Cardiac ventricle fibroblast (primary cell): ENCODE measurements at places on chromosomes 13 and 19. TPM values are rescaled to one million over a fixed set of nuclear protein-coding genes. Genes with fewer than 3 reads are reported as not detected.

Gene GPR180
- 4.1 and 4.7 TPM in 2 replicates for total RNA-seq

Gene SIAH3
- not detected in 2 replicates for total RNA-seq

Gene FSD1
- 0.69 and 4.2 TPM in 2 replicates for total RNA-seq

Gene STOML3
- not detected in 2 replicates for total RNA-seq

Gene PGLYRP2
- total RNA-seq = not detected in 2 replicates

Gene NCAN
- total RNA-seq = not detected in 2 replicates

Gene PPFIA3
- 1.9 and 3.9 TPM in 2 replicates for total RNA-seq

Gene MUC16
- not detected in 2 replicates for total RNA-seq

Gene IZUMO2
- not detected in 2 replicates for total RNA-seq

Gene ZNF737
- 7.5 and 8.6 TPM in 2 replicates for total RNA-seq

Gene LPAR6
- total RNA-seq = 9.5 and 10.0 TPM in 2 replicates

Gene RPL21
- total RNA-seq = 707 and 775 TPM in 2 replicates

Gene FGF22
- total RNA-seq = not detected in 2 replicates

Gene WDR62
- 0.24 and 0.69 TPM in 2 replicates for total RNA-seq

Gene RASGRP4
- total RNA-seq = not detected in 2 replicates

Gene ANO8
- 3.1 and 3.9 TPM in 2 replicates for total RNA-seq

Gene ZNF808
- 5.8 and 11.0 TPM in 2 replicates for total RNA-seq

Gene KIR3DL1
- total RNA-seq = not detected in 2 replicates

Gene PDS5B
- total RNA-seq = 23.7 and 26.0 TPM in 2 replicates

Gene ZNF846
- total RNA-seq = 12.7 and 16.9 TPM in 2 replicates

Gene ONECUT3
- not detected in 2 replicates for total RNA-seq

Gene POMP
- 86.3 and 89.7 TPM in 2 replicates for total RNA-seq

Gene ZNF568
- 4.8 and 9.8 TPM in 2 replicates for total RNA-seq

Gene SMIM24
- total RNA-seq = not detected in 2 replicates

Gene ALOX5AP
- total RNA-seq = 0.25 and 1.1 TPM in 2 replicates

Gene TMEM59L
- total RNA-seq = 5.4 and 6.2 TPM in 2 replicates

Gene CLEC4G
- not detected in 2 replicates for total RNA-seq

Gene RGL3
- total RNA-seq = 1.7 and 3.4 TPM in 2 replicates

Gene BEST2
- not detected in 2 replicates for total RNA-seq

Gene CRX
- not detected in 2 replicates for total RNA-seq

Gene CGB3
- not detected in 2 replicates for total RNA-seq

Gene PLPP2
- total RNA-seq = 3.3 and 8.0 TPM in 2 replicates

Gene WDR18
- 25.3 and 36.2 TPM in 2 replicates for total RNA-seq

Gene ZNF536
- not detected in 2 replicates for total RNA-seq

Gene FPR1
- 0.44 TPM in 1 of 2 replicates, not detected in the other for total RNA-seq

Gene EMC10
- total RNA-seq = 72.9 and 77.7 TPM in 2 replicates

Gene HRC
- total RNA-seq = not detected in 2 replicates

Gene OSCAR
- total RNA-seq = 0.69 TPM in 1 of 2 replicates, not detected in the other

Gene CLEC11A
- 288 and 306 TPM in 2 replicates for total RNA-seq

Gene NKPD1
- not detected in 2 replicates for total RNA-seq

Gene METTL21C
- total RNA-seq = 0.20 TPM in 1 of 2 replicates, not detected in the other

Gene CDKN2D
- 2.2 and 3.0 TPM in 2 replicates for total RNA-seq

Gene ZNF90
- total RNA-seq = 0.15 and 0.44 TPM in 2 replicates

Gene CCDC70
- total RNA-seq = not detected in 2 replicates

Gene PSG7
- not detected in 2 replicates for total RNA-seq

Gene LILRB3
- total RNA-seq = not detected in 2 replicates
